NCI-H1436 (cell line): ENCODE measurements at places on chromosomes 6 and 20.

DNA sequence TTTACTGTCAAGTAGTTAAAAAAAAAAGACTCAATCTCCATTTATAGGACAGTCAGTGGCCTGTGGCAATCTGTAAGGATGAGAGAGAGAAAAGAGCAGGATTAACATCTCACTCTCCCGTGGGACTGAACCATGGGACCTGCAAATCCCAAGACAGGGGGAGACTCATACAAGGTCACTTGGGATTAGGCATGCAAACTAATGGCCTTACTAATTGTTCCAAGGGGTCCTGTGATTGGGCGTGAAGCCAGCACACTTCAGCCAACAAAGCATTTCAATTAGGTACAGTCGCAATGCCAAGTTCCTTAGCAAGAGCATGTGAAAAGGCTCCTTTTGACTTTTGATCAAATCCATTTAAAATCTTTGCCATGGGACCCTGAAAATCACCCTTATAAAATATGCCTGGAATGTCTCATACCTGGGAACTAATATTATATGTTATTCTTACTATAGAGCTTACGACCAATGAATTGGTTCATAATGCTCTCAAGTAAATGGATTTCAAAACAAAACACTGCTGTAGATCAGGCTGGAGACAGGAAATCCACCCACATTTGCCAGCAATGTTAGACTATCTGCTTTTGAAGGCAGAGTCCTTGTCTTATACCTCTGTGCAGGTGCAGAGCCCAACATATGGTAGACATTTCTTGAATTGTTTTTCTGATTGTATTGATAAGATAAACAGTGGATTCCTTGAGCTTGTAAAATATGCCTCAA lies 412.5 kb downstream of the GJA1 start:
- DNase-seq, result no peak

- peak; percentile 84 for DNase-seq
Measured at GRCh38 chr20:31879143-31879987, 8.9 kb downstream of the TTLL9 start.

- DNase-seq, result no peak
Measured at GRCh38 chr20:19886661-19887288, 128.7 kb downstream of the RIN2 start.

- no peak for DNase-seq
Measured at GRCh38 chr6:168133168-168133561, 54.2 kb upstream of the FRMD1 start.

- DNase-seq, result peak; percentile 90
Measured at GRCh38 chr6:145086197-145086596, 649.1 kb downstream of the EPM2A start.

DNA sequence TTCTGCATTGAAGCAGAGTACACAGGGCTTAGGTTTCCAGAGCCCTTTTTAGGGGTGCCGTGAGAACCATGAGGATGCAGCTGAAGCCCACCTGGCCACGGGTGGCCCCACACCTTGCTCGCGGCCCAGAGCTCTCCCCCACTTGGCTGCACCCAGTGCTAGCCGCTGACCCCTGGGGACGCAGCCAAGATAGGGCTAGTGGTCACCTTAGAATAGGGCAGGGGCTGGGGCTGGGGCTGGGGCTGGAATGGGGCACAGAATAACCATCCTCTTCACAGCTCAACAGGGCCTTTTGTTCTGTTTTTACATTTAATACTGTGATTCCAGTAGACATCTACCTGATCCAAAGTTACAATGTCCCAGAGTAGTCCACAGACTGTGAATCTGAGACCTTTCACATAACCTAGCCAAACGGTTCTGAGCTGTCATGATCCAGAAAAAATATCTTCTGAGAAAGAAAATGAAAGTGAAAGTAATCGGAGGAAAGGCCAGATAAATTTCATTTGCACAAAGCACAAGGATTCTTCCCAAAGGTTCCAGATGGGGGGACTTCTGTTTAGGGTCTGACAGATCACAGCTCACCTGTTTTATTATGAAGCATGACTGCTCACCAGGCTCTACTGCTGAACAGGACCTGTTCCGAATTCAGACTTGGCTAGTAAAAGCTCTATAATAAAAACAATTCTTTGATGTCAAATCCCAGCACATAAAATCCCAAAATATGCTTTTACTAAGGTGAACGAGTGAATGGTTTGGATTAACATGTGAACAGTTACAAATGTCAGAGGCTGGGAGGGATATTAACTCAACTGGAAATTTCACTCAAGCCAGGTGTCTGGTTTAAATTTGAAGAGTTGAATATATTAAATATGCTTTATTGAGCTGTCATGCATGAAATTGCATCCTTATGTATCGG lies 401.9 kb downstream of the THBS2 start:
- DNase-seq, result no peak

DNA sequence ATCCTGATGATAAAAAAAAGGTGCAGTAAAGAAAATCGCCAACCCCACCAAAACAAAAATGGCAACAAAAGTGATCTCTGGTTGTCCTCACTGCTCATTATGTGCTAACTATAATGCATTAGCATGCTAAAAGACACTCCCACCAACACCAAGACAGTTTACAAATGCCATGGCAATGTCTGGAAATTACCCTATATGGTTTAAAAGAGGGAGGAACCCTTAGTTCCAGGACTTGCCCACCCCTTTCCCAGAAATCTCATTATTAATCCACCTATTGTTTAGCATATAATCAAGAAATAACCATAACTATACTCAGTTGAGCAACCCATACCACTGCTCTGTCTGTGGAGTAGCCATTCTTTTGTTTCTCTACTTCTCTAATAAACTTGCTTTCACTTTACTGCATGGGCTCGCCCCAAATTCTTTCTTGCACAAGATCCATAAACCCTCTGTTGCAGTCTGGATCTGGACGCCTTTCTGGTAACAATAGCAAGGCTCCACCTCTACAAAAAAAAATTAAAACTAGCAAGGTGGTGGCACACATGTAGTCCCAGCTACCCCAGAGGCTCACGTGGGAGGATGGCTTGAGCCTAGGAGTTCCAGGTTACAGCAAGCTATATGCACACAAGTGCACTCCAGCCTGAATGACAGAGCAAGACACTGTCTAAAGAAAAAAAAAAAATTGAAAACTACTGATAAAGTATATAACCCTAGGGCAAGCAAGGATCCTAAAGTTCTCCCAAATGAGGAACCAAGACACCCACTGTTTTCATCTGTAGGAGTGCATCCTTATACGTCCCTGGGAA lies 278.8 kb upstream of the JARID2 start:
- no peak for DNase-seq

GRCh38 chr6:124200661-124201060 lies 397.0 kb downstream of the NKAIN2 start:
- peak; percentile 41 for DNase-seq

DNA sequence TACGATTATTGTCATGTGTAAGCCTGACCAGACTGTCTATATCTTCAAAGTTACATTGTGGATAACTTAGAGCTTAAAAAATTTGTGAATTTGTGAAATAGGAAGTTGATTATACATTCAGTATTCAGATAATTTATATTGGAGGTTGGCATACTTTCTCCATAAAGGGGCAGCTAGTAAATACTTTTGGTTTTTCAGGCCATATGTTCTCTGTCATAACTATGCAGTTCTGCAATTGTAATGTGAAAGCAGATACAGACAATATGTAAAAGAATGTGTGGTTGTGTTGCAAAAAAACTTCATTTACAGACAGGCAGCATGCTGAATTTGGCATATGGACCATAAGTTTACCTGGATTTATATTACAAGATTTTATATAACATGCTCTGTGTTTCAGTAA lies 29.3 kb downstream of the HSF2 start:
- DNase-seq, result no peak

DNA sequence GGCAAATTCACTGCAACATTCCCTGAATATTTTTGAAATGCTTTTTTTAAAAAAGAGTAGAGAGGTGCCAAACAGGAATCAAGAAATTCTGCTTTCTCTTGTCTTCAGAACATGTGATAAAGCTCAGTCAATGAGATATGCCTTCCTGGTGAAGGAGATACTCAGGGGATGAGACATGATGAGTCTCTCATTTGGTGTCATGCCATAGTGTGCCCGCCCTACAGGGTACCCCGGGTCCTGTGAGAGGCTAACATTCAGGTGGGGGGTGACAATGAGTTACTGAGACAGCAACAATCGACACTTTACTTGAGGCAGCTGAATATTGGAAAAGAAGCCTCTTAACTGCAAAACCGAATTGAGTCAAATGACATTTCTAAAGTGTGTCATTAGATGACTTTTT lies 6.7 kb downstream of the CCR6 start:
- DNase-seq, result no peak

GRCh38 chr6:43636308-43636659 lies 644 bp downstream of the MAD2L1BP start:
- DNase-seq, result no peak

DNA sequence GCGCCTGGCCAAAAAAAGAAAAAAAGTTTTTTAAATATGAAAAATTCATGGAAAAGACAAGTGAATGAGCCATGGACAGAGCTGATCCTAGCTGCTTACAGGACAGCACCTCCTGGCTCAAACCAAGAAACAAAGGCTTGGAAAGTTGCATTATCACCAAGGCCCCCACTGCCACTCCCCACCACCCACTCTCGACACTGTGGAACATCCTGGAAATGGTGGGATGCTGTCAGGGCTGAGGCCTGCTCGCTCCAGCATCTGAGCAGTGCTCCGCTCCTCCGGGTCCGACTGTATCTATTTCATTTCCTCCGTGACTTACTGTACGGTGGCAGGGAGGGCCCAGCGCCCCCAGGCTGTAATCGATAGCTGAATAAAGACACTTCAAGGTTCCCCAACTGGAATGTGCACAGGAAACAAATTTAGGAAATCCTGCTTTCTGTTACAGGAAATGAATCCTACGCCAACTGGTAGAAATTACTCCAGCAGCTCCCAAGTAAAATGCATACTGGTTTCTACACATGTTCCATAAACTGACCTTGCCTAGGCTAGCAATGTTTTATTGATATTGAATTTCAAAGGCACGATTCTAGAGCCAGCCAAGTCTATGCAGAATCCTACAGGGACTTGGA lies 109.5 kb upstream of the NFATC2 start:
- DNase-seq, result no peak

DNA sequence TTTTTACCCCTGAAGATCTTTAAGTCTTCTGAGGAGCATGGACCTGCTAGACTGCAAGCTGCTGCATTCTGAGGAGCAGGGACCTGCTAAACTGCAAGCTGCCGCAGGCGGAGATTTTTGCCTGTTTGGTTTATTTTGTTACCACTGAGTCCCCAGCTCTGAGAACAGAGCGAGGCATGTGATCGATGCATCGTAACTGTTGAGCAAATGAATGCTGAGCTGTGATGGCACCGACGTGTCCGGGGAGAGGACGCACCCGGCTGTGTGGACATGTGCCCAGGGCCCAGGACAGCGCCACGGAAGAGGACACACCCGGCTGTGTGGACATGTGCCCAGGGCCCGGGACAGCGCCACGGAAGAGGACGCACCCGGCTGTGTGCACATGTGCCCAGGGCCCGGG lies 24.2 kb downstream of the DNAJC5 start:
- no peak for DNase-seq

DNA sequence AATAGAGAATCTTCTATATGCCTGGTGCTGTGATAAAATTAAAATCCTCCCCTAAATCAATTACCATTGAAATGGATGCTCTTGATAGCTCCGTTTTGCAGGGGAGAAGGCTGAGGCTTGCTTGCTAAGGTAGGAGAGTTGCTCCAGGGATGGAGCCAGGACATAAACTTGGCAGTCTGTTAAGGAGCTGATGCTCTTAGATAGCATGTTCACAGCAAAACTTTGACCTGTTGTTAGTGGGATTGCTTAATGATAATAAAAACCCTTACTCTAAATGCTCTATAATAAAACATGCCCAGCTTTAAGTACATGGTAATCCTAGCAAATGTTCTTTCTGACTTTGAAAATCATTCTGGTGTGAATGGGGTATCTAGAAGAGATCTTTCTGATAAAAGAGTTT lies 228.4 kb upstream of the JAG1 start:
- no peak for DNase-seq

DNA sequence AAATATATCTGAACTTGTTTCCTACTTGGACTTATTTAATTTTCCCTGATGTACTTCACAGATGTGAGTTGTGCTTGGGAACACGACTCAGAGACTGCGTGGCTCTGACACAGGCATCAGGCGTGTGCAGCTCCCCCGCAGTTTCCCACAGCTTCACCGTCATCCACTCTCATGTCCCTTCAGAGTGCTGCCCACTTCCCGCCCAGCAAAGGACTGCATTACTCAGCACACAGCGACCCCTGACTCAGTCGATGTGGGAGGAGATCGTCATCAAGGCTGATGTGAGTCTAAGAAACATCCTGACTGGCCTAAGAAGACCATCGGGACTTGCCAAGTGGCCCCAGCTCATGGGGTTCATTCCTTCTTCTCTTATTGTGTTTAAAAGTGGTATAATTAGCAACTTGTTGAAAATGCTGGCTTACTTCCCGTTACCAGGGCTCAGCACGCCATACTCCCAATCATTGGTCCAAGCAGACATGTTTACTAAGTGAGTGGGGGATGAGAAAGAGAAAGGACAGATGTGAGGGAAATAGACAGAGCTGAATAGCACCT lies 539.4 kb upstream of the JARID2 start:
- no peak for DNase-seq

DNA sequence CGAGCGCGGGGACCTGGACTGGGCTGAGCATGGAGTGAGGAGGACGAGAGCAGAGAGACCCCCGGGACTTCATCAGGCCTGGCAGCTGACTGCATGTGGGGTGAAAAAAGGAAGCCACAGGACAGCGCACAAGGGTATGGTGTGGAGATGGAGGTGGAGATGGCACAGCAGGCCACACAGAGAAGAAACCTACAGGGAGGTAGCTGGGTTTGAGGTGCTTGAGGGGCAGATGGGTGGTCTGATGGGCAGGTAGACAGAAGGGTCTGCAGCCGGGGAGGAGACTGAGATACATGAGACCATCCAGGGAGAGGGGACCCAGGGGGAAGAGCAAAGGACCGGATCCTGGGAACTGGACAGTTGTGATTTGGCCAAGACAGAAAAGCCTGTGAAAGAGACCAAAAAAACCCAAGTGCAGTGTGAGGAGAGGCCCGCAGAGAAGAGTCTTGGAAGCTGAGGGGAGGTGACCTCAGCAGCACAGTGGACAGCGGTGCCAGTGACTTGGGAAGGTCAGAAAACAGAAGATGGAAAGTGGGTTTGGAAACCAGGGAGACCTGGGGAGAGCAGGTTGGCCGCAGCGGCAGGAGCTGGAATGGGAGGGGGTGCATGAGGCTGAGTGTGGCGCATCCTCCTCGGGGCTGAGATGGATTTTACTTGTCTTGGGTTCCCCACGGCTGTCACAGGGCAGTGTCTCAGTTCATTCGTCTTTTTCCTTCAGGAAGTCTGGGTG lies 5.5 kb downstream of the HLA-DPB1 start:
- DNase-seq, result no peak

GRCh38 chr6:39166912-39167290 lies 51.9 kb upstream of the SAYSD1 start:
- no peak for DNase-seq

- DNase-seq, result no peak
Measured at GRCh38 chr6:89368999-89369398, 16.5 kb upstream of the UBE2J1 start.

DNA sequence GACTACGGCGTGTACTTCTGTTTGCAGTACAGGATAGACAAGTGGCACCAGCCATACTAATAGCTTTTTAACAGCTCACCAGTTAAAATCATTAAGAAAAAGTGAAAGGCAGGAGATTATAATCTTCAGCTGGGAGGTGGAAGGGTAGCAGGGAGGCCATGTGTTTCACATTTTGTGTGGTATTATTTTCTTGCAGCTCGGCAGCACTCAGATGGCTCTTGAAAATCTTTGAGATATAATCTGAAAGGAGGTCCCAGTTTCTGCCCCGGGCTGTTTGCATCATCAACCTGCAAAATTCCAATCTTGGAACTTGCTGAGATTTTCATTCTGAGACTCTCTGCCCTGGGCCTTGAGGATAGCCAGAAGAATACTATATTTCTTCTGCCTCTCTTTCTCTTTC lies 87.5 kb upstream of the HDAC2 start:
- no peak for DNase-seq
